ENCODE measurements at places on chromosomes 16 and 17. TPM values are rescaled to one million over a fixed set of nuclear protein-coding genes. Genes with fewer than 3 reads are reported as not detected.

- no peak for DNase-seq
Observed at GRCh38 chr16:21070564-21070963, 80.1 kb downstream of the DNAH3 start.

- no peak for DNase-seq
Observed at GRCh38 chr17:65268832-65269231, 131.7 kb downstream of the RGS9 start.

DNA sequence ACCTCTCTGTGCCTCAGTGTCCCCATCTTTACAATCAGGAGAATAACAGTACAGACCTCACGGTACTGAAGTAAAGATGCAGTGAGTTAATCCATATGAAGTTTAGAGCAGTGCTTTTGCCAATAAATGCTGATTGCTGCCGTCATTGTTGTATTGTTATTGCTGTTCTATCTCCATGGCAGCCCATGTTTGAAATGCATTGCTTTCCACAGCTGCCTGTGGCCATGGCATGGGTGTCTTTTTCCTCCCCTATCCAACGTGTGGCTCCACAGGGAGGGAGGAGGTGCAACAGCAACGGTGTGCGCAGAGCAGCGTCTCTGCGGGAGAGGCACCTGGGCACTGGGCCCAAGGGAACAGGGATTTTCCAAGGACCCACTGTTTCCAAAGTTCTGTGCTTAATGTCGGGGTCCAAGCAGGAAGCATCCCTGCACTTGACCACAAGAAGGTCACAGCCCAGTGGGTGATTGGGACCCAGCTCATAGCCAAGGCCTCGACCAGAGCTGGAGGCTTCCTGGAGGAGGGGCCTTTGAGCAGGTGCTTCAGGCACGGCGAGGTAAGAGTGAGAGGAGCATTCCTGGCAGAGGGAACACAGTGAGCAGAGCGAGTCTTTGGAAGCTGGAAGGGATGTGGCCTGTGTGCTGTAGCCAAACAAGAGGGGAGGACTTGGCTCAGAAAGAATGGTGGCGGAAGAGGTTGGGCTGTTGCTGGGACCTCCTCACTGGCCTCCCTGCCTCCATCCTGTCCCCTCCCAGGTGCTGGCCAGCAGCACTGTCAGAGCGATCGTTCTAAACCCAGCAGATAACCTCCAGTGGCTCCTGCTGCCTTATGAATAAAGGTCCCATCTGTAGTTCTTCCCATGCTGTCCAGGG, 3.9 kb downstream of the RAI1 start:
- no peak for DNase-seq

GRCh38 chr16:57092786-57093411, 516 bp downstream of the CPNE2 start:
- no peak for DNase-seq

GRCh38 chr16:86710602-86710950, 132.2 kb downstream of the FOXL1 start:
- DNase-seq, result no peak

PHB1 gene
- total RNA-seq, result 280 TPM

DNA sequence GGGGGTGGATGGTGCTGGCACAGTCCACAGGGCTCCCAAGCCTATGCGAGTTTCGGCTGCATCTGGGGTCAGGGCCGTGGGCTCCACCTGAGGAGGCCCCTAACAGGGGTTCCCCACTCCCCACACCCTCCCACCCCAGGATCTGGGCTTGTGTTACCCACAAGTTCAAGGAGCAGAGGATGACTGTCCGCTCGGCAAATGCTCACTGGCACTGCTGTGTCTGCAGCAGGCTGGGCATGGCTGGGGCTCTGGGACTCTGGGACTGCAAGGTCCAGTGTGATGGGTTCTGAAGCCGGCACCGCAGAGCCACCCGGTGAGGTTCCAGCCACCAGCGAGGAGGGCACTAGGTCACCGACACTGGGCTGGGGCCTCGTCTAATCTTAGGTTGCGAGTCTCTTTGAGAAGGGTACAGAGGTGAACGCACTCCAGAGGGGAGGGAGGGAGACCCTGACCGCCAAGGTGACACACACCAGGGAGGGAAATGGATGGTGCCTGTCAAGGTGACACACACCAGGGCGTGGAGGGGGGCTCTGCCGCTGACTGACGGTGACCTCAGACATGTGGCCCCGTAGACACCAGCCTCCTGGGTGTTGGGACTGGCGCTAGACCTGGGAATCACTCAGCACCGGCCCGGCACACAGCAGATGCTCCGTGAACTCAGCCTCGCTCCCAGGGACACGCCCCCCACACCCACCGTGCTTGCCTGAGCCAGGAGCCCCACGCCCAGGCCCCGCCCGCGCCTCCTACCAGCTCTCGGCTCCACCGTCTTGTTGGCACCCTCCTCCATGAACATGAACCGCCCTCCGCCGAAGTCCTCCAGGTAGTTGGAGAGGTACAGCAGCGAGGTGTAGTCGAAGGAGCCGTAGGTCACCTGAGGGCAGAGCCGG, 20.5 kb upstream of the HEXD start:
- DNase-seq, result no peak

DNA sequence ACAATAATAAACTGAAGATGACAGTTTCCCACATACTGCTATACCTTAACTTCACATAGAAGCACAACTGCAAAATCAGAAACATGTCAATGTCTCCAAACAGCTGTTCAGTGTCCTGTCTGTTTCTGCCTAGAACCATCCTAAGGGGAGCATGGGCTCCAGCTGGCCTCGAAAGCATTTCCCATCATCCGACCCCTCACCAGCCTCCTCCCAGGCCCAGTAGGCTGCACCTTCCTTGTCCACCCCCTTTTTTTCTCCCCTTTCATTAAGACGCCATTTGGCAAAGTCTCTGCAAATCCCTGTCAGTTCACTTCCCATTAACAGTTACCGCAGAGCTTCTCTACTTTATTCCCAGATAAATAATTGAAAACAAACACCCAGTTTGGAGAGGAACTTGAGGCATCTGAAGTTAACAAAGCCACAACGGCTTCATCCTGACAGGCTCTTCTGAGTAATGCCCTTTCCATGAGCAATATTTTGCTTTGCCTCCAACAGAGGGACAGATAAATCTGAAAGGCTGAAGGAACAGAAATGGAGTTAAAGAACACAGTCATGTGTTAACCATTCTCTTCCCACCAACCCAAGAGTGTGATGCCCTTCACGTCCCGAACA, 65.3 kb downstream of the SLC39A11 start:
- peak; percentile 62 for DNase-seq

DNA sequence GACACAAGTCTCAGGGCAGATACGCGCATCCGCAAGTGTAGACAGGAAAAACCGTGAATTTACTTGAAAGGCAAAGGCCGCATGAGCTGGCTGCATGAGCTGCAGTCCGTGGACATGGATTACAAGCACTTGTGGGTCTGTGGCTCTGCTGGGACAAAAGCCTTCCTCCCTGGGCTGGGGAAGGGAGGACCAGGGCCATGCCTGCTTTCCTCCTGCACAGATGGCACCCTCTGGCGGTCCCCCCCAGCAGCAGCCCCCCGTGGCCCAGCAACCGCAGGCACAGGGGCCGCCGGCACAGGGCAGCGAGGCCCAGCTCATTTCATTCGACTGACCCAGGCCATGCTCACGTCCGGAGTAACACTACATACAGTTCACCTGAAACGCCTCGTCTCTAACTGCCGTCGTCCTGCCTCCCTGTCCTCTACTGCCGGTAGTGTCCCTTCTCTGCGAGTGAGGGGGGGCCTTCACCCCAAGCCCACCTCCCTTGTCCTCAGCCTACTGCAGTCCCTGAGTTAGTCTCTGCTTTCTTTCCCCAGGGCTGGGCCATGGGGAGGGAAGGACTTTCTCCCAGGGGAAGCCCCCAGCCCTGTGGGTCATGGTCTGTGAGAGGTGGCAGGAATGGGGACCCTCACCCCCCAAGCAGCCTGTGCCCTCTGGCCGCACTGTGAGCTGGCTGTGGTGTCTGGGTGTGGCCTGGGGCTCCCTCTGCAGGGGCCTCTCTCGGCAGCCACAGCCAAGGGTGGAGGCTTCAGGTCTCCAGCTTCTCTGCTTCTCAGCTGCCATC, 1.7 kb upstream of the MRPL12 start:
- DNase-seq, result no peak

GRCh38 chr17:77891602-77892001, 66.9 kb upstream of the TNRC6C start:
- DNase-seq, result no peak

DNA sequence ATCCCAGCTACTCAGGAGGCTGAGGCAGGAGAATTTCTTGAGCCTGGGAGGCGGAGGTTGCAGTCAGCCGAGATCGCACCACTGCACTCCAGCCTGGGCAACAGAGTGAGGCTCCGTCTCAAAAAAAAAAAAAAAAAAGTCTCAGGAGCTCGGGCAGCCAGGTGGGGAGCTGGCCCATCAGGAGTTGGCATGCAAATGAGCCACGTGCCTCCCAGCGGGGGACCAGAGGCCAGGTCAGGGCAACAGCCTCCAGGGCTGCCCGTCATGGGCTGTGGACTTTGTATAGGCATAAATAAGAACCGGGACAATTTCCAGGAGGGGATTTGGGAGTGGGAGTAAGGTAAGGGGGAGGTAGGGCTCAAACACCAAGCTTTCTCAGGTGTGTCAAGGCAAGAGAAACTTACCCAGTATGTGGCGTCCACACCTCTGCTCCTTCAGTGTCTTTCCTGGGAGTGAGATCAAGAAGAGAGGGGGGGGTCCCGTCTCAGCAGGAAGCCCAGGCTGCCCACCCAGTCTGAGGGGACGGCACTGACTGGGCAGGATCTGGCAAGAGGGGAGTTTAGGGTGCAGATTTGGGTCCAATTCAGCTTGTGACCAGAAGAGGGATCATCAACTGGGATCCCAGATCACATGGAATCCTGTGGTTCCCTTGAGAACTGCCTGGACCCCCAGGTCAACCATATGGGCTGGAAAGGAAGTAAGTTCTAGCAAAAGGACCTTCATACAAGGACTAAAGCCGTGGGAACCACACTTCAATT, 22.3 kb upstream of the G6PC1 start:
- DNase-seq, result no peak

EME1 gene
- 15.8 TPM for total RNA-seq

- DNase-seq, result peak; percentile 84
Observed at GRCh38 chr16:47141773-47142485, 1.8 kb downstream of the NETO2 start.

FA2H gene
- 0.03 TPM for total RNA-seq

SRCIN1 gene
- 0.19 TPM for total RNA-seq

Data from A172 (cell line).